ENCODE measurements at places on chromosomes 4 and X.

GRCh38 chr4:184344435-184344834 lies 126.8 kb upstream of the ENPP6 start:
- no peak for DNase-seq

DNA sequence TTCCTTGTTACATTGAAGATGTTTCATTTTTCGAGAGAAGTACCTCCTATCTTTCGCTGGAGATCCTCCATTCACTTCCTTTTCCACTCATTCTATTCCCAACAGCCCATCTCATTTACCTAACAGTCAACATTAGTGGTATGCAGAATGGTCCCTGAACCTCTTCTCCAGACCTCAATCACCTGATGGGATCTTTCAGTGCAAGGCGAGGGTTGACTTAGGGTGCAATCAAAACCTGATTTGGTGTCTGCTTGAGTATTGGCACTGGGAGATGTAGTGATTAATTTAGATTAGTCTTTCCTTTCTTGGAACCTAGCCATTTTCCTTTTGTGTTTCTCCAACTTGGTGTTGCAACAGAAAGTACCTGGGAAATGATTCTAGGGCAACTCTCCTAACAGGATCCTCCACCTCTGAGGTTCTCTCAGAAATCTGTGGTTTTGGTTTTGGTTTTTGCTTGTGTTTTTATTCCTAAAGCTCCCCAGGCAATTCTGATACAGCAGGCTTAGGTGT lies 18.4 kb downstream of the DDX3X start:
- peak; percentile 4 for DNase-seq

DNA sequence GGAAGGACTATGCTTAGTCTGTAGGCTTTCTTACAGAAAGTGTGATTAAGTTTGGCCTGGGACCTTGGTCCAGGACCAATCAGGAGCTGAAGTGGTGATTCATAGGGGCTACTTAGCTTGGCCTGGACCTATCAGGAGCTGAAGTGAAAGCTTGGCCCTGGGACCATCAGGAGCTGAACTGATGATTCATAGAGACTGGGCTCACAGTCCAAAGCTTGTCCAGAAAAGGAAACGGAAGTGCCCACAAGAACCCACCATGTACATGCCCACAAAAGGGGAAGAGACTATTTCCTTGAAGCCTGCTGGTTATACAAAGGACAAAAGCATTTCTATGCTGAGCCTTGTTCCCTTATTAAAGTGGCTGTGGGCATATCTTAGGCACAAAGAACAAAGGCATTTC lies 12.6 kb downstream of the TENT5D start:
- no peak for DNase-seq

- no peak for DNase-seq
Measured at GRCh38 chrX:53458082-53458481, 23.9 kb upstream of the HSD17B10 start.

- DNase-seq: no peak
Measured at GRCh38 chrX:105744291-105744690, 78.0 kb upstream of the NRK start.

- DNase-seq: no peak
Measured at GRCh38 chrX:72652082-72652481, 62.0 kb downstream of the PHKA1 start.

- DNase-seq: no peak
Measured at GRCh38 chrX:129945131-129945530, 37.3 kb upstream of the BCORL1 start.

GRCh38 chr4:38928568-38928967 lies 61.0 kb downstream of the FAM114A1 start:
- no peak for DNase-seq

GRCh38 chr4:8419222-8420041 lies 21.1 kb downstream of the ACOX3 start:
- peak; percentile 78 for DNase-seq

DNA sequence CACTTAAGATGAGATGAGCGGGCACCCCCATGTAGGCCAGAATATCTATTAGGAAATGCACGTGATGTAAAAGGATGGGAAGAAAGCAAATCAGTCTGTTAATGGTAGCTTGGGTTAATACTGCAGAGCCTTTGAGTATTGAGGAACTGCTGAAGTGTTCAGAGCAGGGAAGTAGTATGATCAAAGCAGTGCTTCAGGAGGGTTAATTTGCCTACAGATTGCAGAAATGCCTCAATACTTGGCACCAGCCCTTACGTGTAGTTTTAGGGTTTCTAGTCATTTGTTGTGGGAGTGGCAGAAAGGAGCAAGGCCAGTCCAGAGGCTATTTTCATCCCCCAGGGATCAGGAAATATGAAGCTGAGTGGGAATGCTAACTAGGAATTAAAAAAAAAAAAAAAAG lies 19.7 kb downstream of the ZFX start:
- no peak for DNase-seq

- peak; percentile 82 for DNase-seq
Measured at GRCh38 chr4:110184140-110184790, 14.2 kb downstream of the ELOVL6 start.

GRCh38 chrX:2243913-2244460 lies 256.8 kb downstream of the DHRSX start:
- no peak for DNase-seq

GRCh38 chrX:103254171-103254824 lies 657 bp downstream of the TCEAL8 start:
- DNase-seq: no peak

DNA sequence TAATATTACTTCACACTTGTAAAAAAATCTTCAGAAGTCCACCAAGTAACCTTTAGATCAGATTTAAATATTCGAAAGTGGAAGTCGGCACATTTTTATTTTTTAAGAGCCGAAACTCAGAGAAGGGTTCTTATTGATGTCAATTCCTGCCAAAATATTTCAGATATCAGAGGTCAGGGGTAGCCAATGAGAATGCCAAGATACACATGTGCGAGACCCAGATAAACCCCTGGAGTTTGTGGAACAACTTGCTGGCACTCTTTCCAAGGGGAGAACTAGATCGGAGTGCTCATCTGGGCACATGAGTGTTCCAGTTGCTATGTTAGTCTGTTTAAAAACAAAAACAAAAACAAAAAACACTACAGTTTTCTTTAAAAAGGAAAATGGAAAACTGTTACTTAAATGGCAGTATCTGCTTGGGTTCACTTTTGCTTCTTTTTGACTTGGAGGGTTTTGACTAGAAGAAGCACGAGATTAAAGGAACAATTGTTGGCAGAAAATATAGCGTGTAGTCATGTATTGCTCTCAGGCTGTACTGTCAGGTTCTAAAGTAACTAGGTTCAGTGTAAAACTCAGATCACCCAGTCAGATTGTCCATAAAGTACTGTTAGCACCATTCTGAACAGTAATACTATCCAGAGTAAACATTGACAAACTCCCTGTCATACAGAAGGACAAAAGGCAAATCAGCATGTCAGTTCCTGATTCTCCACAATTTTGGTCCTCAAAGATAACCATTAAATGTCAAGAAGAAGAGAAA lies 188.0 kb upstream of the PACRGL start:
- no peak for DNase-seq

GRCh38 chr4:10095296-10095991 lies 21.2 kb downstream of the WDR1 start:
- peak; percentile 70 for DNase-seq

DNA sequence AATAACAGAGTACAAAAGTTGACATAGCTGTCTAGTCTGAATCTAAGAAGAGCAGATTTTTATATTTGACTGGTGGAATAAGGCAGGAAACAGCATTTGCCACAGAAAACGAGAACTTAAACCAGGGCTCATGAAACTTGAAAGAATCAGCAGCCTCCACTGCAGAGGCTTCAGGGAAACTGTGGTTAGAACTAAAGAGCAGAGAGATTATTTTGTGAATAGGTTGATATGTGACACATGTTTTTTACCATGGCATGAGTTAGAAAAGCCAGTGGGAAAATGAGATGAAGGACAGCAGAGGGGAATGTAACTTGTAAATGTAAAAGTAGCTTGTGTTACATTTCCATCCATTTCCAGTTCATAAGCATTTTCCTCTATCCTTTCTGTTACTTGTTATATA lies 63.7 kb upstream of the CAMK2D start:
- no peak for DNase-seq

- peak; percentile 39 for DNase-seq
Measured at GRCh38 chr4:95106408-95106928, 348.7 kb downstream of the BMPR1B start.

DNA sequence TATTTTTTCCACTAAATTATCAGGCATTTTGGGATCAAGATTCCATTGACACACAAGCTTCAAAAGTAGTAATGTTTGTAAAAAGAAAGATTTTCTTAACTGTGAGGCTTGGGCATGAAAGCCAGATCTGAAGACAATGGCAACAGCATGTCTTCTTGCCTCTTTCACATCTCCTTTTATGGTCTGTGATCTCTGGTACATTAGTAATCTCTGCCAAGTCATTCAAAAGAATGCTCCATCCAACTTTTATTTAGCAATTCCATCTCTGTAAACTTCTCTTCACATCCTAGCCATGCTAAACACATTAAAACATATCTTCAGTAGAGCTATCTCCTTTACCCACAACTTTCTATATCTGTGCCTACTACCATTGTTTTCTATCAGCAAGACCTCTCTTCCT lies 465.4 kb downstream of the FAT4 start:
- no peak for DNase-seq

- peak; percentile 84 for DNase-seq
Measured at GRCh38 chr4:71130827-71131603, 137.6 kb downstream of the DCK start.

- DNase-seq: peak; percentile 61
Measured at GRCh38 chr4:105548483-105548882, 3.9 kb upstream of the ARHGEF38 start.

GRCh38 chr4:116588783-116589182 lies 496.6 kb downstream of the TRAM1L1 start:
- no peak for DNase-seq

GRCh38 chr4:133624744-133625143 lies 475.6 kb downstream of the PCDH10 start:
- DNase-seq: no peak

DNA sequence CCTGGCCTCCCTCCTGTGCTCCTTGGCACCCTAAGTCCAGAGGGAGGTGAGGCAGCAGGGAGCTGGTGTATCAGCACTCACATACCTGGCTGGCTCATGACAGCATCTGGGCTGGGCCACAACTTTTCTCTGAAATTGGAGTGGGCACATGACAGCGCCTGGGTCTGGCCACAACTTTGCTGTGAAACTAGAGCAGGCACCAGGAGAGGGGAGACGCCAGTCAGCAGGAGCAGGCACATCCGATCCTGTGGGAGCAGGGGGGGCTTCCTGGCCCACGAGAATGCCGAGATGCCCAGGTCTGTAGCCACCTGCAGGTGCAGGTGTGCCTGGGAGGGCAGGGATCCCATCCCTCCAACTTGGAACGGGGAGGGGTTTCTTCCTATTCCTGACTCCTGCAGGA lies 69.7 kb upstream of the PPP3CA start:
- DNase-seq: no peak

- DNase-seq: no peak
Measured at GRCh38 chrX:13033193-13033592, 11.2 kb downstream of the FAM9C start.

DNA sequence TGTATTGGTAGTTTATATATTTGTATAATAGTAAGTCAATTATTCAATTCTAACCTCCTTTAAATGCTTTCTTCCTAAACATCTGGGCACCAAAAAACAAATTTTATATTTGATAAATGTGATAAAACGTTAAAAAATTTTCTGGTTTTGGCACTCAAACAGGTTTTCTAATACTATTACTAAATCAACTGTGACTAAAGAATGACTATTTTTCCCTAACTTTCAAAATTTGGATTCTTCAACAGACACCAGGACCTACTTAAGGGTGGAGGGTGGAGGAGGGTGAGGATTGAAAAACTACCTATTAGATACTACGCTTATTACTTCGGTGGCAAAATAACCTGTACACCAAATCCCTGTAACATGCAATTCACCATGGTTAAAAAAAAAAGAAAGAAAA lies 555.5 kb downstream of the IL15 start:
- DNase-seq: no peak

DNA sequence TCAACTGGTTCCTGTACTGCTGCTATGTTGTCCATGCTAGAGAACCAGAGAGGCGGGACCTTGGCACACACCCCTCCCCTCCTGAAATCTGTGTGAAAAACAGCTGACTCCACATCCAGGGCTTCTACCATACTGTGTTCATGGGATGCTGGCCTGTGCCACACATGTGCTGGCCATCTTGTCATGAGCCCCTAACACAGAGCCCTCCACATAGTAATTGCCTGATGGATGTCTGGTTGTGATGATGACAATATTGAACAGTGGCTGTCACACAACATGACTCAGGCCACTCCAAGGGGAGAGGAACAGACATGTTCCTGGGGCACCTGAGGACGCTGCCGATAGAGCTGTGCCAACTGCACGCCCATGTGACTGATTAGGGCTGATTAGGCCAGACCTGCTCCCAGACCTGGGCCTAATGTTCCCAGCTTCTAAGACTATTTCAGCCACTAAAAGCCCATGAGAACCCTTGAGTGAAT lies 13.1 kb downstream of the SLC25A5 start:
- DNase-seq: no peak

DNA sequence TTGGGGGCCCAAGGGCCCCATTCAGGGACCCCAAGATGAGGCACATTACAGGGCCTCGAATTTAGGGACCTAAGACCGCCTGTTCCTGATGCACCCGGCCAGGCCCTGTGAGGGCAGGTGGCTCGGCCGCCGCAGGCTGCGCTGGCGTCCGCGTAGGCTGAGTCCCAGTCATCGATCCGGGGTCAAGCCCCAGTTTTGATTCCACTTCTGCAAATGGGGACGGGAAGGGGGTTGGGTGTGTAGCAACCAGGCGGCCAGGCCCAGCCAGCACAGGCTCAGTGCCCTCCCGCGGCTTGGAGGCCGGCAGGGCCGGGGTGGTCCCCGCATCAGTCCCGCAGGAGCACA lies 327 bp downstream of the PNPLA4 start:
- DNase-seq: no peak

- no peak for DNase-seq
Measured at GRCh38 chr4:25903900-25904747, 9.9 kb upstream of the SMIM20 start.

GRCh38 chrX:16120431-16120830 lies 2.9 kb upstream of the GRPR start:
- DNase-seq: no peak

- DNase-seq: no peak
Measured at GRCh38 chr4:24363751-24364150, 220.6 kb downstream of the DHX15 start.

GRCh38 chr4:104491481-104492182 lies 3.1 kb downstream of the CXXC4 start:
- DNase-seq: no peak

DNA sequence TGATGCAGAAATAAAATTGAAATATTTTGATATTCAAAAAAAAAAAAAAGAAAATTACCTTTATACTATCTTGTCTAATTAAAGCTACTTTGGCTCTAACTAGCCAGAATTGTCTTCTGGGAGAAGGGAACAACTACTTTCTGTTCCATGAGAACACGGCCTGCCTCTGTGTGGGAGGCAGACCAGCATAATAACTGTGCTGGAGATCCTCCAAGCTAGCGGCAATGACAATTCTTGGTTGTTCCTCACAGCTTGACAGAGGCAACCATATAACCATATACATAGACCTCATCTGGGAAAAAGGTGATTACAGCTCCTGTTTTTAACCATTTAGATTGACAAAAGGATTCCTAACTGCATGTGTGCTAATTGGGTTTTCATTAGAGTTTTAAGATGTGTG lies 95.7 kb downstream of the RBMX2 start:
- no peak for DNase-seq

GRCh38 chr4:143336781-143337599 lies at the start of gene GAB1:
GAB1 (plus strand) TSS chr4:143336876; CDS start chr4:143337189, 313 bp downstream.
- peak; percentile 50 for DNase-seq

GRCh38 chr4:1716065-1716945 lies 4.2 kb upstream of the SLBP start:
- DNase-seq: no peak

- no peak for DNase-seq
Measured at GRCh38 chrX:111719426-111720210, 38.6 kb downstream of the ALG13 start.
